ENCODE measurements at places on chromosomes 2 and 18.

DNA sequence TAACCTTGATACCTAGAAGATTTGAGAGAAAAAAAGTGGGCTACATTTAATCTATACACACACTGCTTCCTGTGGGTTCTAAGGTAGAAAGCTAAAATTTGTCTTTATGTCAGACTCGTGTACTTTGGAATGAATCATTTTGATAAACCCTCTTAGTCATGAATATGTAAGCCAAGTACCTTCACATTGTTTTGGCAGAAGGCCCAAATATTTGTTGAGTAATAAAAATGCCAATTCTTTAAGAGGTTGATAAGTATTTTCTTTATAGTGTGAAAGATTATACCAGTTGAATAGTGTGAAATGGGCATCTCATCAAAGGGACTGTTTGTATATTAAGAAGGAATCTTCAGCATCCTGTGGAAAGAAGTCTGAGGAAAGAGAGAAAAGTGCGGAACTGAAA, 1464.7 kb upstream of the ZEB2 start:
- no peak for DNase-seq

DNA sequence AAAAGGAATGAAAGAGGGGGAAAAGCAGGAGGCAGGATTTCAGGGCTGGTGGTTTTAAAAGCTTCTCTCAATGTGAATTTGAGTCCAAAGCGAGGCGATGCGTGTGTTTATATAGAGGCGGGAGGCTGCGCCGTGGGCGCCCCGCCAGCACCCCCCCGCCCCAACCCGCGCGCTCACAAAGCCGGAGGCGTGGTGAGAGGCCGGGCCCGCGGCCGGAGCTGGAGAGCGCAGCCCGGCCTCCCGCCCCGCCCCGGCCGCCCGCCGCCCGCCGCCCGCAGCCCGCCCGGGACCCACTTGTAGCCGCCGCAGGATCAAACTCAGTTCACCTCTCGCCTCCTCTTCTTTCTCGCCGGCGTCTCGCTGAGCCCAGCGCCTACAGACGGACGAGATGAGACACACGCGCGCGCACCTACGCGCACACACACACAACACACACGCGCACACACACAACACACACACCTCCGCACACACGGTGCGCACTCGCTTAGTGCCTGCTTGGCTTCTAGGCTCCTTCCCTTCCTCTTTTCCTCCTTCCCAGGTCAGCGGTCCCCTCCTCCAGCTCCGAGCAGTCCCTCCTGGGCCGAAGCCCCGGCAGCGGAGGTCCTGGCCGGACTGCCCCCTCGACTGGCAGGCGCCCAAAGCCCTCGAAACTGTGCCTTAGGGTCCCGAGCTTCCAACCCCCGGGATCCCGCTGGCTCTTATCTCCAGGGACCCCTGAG, 1.3 kb upstream of the CYP26B1 start:
- DNase-seq: no peak

- no peak for DNase-seq
Measured at GRCh38 chr2:10741139-10741538, 19.7 kb downstream of the ATP6V1C2 start.

- DNase-seq: no peak
Measured at GRCh38 chr2:105781274-105781978, 36.7 kb downstream of the NCK2 start.

GRCh38 chr2:78202366-78202765, 680.2 kb upstream of the LRRTM4 start:
- DNase-seq: no peak

- no peak for DNase-seq
Measured at GRCh38 chr2:29229640-29230039, 114.4 kb downstream of the CLIP4 start.

DNA sequence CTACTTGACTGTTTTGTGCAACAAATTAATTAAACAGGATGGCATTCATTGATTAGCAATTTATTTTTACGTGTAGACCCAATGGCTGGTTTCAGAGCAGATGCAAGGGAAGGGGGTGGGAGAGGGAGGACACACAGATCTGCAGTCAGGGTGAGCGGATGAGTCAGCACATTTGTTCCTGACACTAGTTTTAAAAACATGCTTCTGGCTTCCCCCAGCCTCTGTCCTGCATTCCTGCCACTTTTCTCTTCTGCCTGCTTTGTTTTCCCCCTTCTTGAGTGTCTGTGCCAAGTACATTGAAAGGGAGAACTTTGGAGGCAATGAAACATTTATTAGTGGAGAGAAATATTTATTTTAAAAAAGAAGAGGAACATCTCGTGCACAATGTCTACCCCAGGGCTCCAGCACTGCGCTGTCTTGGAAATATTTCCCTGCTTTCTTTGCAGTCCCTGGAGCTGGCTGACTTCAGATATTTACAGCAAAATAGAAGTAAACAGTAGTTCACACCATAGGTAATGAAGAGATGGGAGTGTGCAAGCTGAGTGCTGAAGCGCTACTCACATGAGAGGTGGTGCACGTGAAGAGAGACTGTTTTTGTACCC, 52.2 kb downstream of the NRP2 start:
- no peak for DNase-seq

DNA sequence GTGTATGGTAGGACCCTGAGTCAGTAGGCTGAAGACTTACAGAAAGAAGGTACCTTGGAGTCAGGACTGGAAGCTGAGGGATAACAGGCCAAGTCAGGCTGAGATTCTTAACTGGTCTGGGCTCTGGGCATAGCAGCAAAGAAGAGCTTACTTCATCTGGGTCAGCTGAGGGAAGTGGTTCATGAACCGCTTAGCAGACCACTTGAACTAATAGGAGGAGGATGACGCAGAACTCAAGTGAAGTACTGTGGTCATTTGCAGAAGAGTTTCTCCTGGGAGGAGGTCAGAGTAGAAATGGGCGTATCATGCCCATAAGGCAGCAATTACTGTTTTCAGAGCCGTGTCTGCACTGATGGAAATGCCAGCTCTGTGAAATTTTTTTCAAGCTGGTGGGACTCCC, 164.5 kb downstream of the LCLAT1 start:
- DNase-seq: no peak

DNA sequence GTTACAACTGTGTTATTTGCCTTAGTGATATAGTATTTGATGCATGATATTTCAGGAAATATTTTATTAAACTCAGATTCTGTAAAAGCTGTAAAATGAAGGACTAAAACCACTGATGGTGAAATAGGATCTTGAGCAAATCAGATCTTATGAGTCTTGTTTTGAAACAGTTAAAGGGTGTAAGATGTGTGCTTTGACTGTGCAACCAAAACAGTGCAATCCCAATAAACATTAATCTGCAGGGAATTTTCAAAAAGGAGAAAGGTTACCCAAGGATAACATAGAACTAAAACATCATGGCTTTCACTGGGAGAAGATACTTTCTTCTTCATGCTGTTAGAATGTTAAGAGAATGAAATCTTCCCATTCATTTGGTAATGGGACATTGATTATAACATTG, 378.7 kb downstream of the PARD3B start:
- DNase-seq: no peak

GRCh38 chr2:140424471-140424870, 1644.3 kb upstream of the NXPH2 start:
- no peak for DNase-seq

GRCh38 chr2:121944072-121944831, 188.8 kb downstream of the TSN start:
- DNase-seq: no peak

- no peak for DNase-seq
Measured at GRCh38 chr2:181054843-181055242, 74.4 kb downstream of the UBE2E3 start.

DNA sequence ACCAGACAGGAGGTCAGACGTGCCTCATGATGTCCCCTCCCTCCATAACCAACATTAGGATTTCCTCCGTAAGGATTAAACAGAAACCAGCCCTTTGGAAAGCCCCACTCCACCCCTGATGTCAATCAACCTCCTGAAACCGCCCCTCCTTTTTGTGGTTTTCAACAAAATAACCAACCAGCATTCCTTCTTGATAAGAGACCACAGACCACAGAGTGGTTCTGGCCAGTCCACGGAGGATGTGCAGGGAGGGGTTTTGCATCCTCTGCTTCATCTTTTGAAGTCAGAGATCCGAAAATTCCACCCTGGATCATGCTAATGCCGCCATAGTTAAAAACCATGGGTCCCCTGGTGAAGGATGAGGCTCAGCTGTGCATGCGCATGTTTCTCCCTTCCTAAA, 180.0 kb upstream of the CCDC150 start:
- DNase-seq: no peak

GRCh38 chr2:168603439-168603961, 147.4 kb downstream of the CERS6 start:
- no peak for DNase-seq

GRCh38 chr2:222423632-222424275, 589 bp upstream of the SGPP2 start:
- DNase-seq: no peak

GRCh38 chr2:198277181-198277580, 472.8 kb downstream of the PLCL1 start:
- DNase-seq: no peak

DNA sequence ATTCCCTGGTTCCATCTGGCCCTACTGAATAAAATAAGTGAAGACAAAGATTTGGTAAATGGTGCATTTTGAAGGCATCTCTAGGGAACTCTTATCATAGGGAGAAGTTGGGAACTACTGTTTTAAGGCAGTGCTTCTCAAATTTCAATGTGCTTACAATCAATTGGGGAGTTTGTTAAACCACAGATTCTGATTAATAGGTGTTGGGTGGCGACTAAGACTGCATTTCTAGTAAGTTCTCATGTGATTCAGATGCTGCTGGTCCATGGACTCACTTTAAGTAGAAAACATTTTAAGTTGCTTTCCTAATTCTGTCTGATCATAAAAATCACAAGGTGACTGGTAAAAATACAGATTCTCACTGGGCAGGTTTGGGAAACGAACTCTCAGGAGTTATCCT, 14.6 kb downstream of the FARSB start:
- no peak for DNase-seq

- no peak for DNase-seq
Measured at GRCh38 chr2:208386541-208386940, 20.1 kb upstream of the PTH2R start.

DNA sequence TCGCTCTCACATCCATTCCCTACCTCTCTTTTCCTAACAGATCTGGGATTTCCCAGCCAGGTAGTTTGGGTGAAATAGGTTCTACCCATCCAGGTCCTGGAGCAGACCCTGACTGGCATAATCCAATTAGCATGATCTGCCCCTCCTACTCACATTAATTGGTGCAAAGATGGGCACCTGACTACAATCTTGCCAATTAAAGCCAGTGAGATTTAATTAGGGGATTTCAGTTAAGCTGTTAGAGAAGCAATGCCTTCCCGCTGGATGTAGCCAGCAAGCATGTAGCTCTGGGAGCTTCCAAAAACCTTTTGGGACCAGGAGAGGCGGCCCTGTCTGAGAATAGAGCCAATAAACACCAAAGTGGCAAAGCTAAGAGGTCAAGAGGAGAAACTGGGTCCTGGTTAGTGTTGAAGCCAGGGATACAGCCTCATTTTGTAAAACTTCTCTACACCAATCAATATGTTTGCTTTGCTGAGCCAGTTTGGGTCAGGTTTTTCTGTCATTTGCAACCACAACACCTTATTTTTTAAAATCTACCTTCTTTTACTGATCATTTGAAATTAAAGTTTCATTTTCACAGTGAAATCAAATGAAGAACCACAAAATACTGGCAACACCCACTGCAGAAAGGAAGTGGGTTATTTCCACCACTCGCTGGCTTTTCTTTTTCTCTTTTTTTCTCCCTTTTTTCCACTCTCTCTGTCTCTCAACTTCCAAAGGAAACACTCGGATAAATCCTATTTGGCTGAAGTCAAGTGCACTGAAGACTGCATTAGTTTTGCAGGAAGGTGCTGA, 3.2 kb upstream of the TTC39C start:
- DNase-seq: no peak

- no peak for DNase-seq
Measured at GRCh38 chr2:207871911-207872310, 102.2 kb upstream of the FZD5 start.

- no peak for DNase-seq
Measured at GRCh38 chr2:190119923-190120590, 57.5 kb upstream of the MSTN start.

DNA sequence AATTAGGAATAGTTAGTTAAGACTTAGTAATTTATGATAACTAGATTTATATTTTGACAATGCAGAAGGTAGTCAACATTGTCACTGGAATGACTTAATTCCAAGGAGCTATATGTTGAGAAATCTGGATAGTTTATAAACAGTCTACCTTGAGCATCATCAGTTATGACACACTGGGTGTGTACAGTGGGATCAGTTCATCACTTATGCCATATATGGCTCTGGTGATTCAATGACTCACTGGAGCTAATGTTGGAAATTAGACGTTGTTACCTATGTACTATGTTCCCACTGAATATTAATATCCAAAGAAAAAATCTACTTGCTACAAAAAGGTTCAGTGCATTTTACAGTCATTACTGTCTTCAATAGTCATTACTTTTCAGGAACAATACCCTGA, 34.0 kb upstream of the ITPRID2 start:
- DNase-seq: no peak

- DNase-seq: no peak
Measured at GRCh38 chr2:102815285-102815684, 53.5 kb downstream of the TMEM182 start.

DNA sequence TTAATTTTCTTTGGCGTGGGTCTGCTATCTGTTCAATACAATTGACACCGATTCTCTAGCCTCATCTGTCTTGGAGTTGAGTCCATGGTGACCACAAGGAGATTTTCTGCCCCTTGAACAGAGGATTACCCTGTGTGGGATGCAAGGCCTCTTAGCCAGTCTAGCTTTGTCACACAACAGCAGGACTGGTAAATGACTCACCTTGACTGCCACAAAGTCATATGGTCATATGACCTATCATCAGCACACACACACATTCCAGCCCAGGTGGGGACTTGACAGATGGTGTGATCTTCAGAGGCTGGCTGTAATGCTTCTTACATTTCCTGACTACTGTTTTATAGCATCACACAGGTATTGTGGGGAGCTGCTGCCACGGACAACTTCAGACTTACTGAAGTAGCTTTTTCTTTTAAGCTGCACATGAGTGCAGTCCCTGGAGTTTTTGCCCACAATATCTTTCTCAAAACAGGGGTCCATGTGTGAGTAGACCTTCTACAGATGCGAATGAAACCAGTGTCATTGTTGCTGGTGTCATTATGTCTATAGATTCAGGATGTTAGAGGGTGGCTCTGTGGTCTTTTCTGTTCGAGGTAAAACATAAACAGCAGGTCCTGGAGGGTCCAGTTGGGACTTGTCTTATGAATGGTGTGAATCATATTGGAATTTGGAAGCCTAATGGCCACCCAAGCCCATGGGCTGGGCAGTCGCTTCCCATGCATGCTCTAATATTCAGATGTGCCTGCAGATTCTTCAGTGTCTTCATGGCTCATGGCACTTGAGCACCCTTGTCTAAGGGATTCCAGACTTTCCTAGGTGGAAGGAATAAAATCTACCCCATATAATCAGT, 18.6 kb upstream of the ACOXL start:
- no peak for DNase-seq
